ENCODE measurements at places on chromosomes 4 and X. TPM values are rescaled to one million over a fixed set of nuclear protein-coding genes. Genes with fewer than 3 reads are reported as not detected.

- no peak overlapping the region for H3K4me3 ChIP-seq
- H3K36me3 ChIP-seq: no peaks in the 10 kb centered on the region
- peaks cover 29% of the 10 kb centered on the region for H3K4me1 ChIP-seq
- H3K27ac ChIP-seq: no peak overlapping the region
Measured at GRCh38 chr4:188016754-188017153, 21.2 kb downstream of the ZFP42 start.

DNA sequence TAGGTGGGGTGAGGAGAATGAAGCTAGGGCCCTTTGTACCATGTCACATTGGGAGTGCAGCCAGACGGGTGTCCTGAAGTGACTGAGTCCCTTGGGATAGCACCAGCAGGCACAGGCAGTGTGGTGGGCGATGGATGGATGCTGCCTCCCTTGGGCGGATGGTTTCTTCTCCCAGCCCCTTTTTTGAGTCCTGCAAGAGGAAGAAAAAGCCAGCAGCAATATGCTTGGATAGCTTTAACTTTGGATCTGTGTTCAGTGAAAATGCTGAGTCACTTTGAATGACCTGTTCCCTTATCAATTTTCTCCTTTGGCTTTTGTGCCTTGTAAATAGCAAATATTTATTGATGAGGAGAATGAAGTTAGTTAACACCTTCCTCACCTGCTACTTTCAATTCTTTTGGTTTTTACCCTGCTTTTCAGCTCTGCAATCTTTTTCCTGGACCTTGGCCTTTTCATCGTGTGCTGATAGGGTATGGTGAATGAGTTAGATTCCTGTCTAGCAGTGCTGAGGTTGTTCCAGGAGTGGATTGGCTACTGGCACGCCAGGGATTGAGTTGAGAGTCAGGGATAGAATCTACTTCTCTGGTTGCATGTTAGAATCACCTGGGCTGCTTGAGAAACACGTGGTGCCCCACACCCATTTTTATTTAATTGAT, 10.2 kb downstream of the DCUN1D4 start:
- H3K4me1 ChIP-seq: peaks cover 17% of the 10 kb centered on the region
- no peaks in the 10 kb centered on the region for H3K36me3 ChIP-seq
- no peaks in the 10 kb centered on the region for H3K27me3 ChIP-seq
- H3K27ac ChIP-seq: peak overlapping the region; percentile 73
- no peak overlapping the region for H3K4me3 ChIP-seq

DNA sequence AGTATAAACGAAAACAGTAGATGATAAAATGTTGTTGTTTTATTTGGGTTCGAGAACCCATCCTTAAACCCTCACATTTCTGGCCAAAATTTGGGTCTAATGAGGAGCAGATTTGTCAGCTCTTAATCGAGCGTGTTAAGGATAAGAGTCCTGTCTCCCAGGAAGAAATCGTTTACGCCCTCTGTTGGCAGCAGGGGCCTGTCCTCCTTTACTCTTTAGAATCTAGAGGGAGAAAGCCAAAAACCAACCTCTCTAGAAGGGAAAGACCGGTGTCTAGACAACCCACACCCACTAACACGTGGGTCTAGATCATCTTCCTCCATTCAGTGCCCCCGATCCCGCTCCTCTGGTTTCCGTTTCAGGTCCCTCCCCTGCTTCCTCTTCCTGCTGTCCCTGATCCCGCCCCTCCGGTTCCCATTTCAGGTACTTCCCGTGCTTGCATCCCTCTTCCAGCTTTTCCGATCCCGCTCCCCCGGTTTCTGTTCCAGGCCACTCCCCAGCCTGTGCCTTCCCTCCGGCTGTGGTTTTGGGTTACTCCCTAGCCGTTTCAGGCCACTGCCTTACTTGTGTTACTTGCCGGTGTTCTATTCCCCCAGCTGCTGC, 339.1 kb downstream of the PAPSS1 start:
- H3K27me3 ChIP-seq: no peaks in the 10 kb centered on the region
- no peak for DNase-seq
- no peak overlapping the region for H3K27ac ChIP-seq
- no peaks in the 10 kb centered on the region for H3K36me3 ChIP-seq
- H3K4me1 ChIP-seq: no peaks in the 10 kb centered on the region
- no peak overlapping the region for H3K4me3 ChIP-seq

- H3K27ac ChIP-seq: no peak overlapping the region
- DNase-seq: no peak
- H3K27me3 ChIP-seq: peaks cover 14% of the 10 kb centered on the region
- no peaks in the 10 kb centered on the region for H3K36me3 ChIP-seq
- no peaks in the 10 kb centered on the region for H3K4me1 ChIP-seq
- H3K4me3 ChIP-seq: no peak overlapping the region
Measured at GRCh38 chr4:3861720-3862639, 95.8 kb downstream of the ADRA2C start.

- H3K36me3 ChIP-seq: no peaks in the 10 kb centered on the region
- H3K4me1 ChIP-seq: no peaks in the 10 kb centered on the region
- no peak overlapping the region for H3K4me3 ChIP-seq
- H3K27ac ChIP-seq: no peak overlapping the region
- H3K27me3 ChIP-seq: no peaks in the 10 kb centered on the region
Measured at GRCh38 chr4:33831442-33832066, 2412.8 kb downstream of the ARAP2 start.

GRCh38 chrX:95346856-95347255, 1337.8 kb upstream of the DIAPH2 start:
- no peak overlapping the region for H3K4me3 ChIP-seq
- no peaks in the 10 kb centered on the region for H3K4me1 ChIP-seq
- no peak overlapping the region for H3K27ac ChIP-seq
- H3K27me3 ChIP-seq: no peaks in the 10 kb centered on the region
- no peaks in the 10 kb centered on the region for H3K36me3 ChIP-seq

GRCh38 chr4:67436742-67437141, 108.6 kb downstream of the CENPC start:
- peaks cover 3% of the 10 kb centered on the region for H3K4me1 ChIP-seq
- no peaks in the 10 kb centered on the region for H3K27me3 ChIP-seq
- no peaks in the 10 kb centered on the region for H3K36me3 ChIP-seq
- no peak overlapping the region for H3K4me3 ChIP-seq

DNA sequence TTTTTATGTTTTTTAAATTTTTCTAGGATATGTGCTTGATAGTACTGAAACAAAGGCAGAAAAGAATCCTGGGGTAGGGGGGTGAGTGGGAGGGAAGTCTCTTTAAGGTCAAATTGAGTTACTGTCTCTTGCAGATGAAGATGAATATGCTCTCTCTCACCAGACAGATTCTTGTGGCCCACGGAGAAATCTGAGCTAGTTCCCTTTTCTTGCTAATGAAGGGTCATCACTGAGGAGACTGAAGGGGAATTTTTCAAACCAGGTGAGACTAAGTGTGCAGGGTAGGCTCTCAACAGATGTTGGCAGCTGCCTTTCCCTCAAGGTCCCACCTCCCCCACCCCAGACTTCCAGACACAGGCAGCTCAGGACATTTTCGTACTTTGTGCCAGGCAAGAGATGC, 21.5 kb downstream of the FAM9C start:
- peaks cover 7% of the 10 kb centered on the region for H3K4me1 ChIP-seq
- H3K36me3 ChIP-seq: no peaks in the 10 kb centered on the region
- H3K4me3 ChIP-seq: no peak overlapping the region

DNA sequence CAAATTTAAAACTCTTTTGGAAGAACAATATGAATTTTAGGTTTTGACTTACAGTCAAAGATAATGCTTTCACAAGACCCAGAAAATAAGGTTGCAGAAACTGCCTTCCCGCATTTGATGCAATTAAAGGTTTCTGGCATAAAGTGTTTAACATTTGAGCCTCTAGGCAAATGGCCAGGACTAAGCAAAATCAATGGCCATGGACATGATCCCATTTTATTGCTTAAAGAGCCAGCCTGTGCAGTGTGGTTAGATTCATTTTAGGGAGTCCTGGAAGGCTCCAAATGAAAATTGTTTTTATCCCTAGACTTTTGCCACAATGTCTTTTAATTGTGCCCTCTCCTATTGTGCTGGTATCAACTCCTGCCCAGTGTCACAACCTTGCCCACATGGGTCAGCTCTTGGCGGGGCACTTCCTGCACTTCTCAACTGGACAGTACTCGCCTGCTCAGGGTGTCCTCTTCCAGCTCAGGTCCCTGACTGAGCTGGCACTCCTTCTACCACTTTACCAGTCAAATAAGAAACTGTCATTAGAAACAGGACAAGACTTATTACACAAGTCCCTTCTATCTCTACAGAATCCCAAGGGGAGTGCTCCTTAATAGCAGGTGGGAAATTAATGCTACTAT, 208.4 kb upstream of the NPY2R start:
- H3K36me3 ChIP-seq: no peaks in the 10 kb centered on the region
- H3K4me1 ChIP-seq: no peaks in the 10 kb centered on the region
- no peak for DNase-seq
- no peaks in the 10 kb centered on the region for H3K27me3 ChIP-seq
- no peak overlapping the region for H3K4me3 ChIP-seq
- H3K27ac ChIP-seq: no peak overlapping the region

GRCh38 chr4:188955066-188955465, 815.8 kb downstream of the TRIML1 start:
- no peaks in the 10 kb centered on the region for H3K36me3 ChIP-seq
- H3K27ac ChIP-seq: no peak overlapping the region
- no peak for DNase-seq
- no peak overlapping the region for H3K4me3 ChIP-seq
- no peaks in the 10 kb centered on the region for H3K4me1 ChIP-seq
- no peaks in the 10 kb centered on the region for H3K27me3 ChIP-seq

DNA sequence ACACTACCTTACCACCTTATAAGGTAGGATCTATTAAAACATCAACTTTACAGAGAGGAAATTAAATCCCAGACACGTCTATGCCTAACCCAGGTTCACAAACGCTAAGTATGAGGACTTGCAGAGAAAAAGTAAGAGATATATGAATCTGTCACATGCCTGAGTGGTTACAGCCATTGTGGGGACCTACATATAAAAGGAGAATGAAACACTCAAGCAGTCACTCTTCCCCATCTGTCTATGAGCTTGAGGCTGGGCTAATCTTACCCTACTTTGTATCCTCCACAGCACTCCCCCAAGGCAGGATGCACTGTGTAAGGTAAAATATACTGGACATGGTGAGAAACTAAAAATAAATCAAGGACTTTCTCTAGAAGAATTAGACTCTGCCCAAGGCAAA, 339.9 kb downstream of the HNRNPD start:
- no peaks in the 10 kb centered on the region for H3K4me1 ChIP-seq
- H3K27ac ChIP-seq: no peak overlapping the region
- no peaks in the 10 kb centered on the region for H3K27me3 ChIP-seq
- no peaks in the 10 kb centered on the region for H3K36me3 ChIP-seq
- H3K4me3 ChIP-seq: no peak overlapping the region
- DNase-seq: no peak

- no peaks in the 10 kb centered on the region for H3K27me3 ChIP-seq
- no peak overlapping the region for H3K27ac ChIP-seq
- DNase-seq: peak; percentile 83
- no peak overlapping the region for H3K4me3 ChIP-seq
- no peaks in the 10 kb centered on the region for H3K4me1 ChIP-seq
Measured at GRCh38 chrX:120790118-120790517, 85.5 kb downstream of the CT47B1 start.

GRCh38 chr4:112140536-112140935, 4.7 kb upstream of the FAM241A start:
- no peaks in the 10 kb centered on the region for H3K27me3 ChIP-seq
- H3K4me3 ChIP-seq: no peak overlapping the region
- no peak for DNase-seq
- no peaks in the 10 kb centered on the region for H3K36me3 ChIP-seq

- DNase-seq: no peak
- H3K4me1 ChIP-seq: peaks cover 9% of the 10 kb centered on the region
- no peak overlapping the region for H3K4me3 ChIP-seq
- no peak overlapping the region for H3K27ac ChIP-seq
- no peaks in the 10 kb centered on the region for H3K27me3 ChIP-seq
Measured at GRCh38 chr4:145623831-145624230, 4.6 kb downstream of the MMAA start.

GRCh38 chr4:109436504-109436903, 2.9 kb downstream of the SEC24B start:
- no peaks in the 10 kb centered on the region for H3K27me3 ChIP-seq
- H3K4me1 ChIP-seq: peaks cover 37% of the 10 kb centered on the region
- DNase-seq: no peak
- no peak overlapping the region for H3K4me3 ChIP-seq

DNA sequence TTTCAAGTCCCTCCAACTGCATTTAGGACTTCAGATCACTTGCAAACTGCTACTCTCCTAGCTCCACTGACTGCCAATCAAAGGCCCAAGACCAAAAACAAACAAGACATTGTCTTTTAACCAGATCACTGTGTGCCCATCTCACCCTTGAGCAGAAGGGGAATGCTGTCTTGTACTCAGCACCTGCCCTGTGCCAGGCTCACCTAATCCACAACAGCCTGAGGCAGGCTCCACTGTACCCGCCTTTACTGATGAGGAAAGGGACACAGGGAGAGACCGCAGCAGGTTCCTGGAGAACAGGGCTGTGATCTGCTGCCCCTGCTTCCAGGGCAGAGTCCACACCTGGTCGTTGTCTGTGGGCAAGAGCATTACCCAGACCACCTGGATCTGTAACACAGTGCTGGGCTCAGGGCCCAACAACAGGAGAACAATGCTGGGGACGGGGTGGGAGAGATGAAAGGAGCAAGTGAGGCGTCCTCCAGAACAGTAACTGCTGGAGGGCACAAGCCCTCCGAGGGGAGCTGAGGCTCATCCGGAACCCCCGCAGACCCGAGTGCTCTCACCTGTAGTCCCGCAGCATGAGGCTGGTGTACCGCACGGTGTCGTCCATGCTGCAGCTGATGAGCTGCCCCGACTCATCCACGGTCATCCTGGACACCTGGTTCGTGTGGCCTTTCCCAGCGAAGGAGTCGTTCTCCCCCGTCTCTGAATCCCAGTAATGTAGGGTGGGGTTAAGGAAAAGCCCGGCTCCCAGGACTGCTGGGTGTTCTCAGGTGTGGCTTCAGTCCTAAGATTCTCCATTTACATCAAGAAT, 33.9 kb downstream of the WDR1 start:
- no peak for DNase-seq
- no peak overlapping the region for H3K27ac ChIP-seq
- H3K4me3 ChIP-seq: no peak overlapping the region
- H3K27me3 ChIP-seq: no peaks in the 10 kb centered on the region

DNA sequence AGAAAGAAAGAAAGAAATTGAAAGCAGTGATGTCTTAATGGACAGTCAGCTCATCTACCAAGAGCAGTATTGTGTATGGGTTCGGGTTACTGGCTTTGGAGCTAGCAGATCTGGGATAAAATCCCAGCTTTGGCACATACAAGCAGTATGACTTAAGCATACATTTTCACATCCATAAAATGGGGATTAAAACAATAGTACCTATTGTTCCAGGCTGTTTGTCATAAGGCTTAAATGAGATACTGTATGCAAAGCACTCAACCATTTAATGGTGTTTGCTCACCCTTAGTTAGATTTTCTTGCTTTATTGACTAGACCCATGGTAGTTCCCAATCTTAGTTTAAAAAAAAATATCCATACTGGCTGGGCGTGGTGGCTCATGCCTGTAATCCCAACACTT, 7.8 kb upstream of the TMEM164 start:
- no peaks in the 10 kb centered on the region for H3K4me1 ChIP-seq
- H3K27ac ChIP-seq: no peak overlapping the region
- no peaks in the 10 kb centered on the region for H3K36me3 ChIP-seq

The FRMPD4 gene
- total RNA-seq: 0.16 TPM

The SORCS2 gene
- 1.6 TPM for total RNA-seq

The HGFAC gene
- 0.87 TPM for total RNA-seq

The SPATA4 gene
- not detected for total RNA-seq

The COQ2 gene
- 15.3 TPM for total RNA-seq

The PROM1 gene
- total RNA-seq: 30.8 TPM

The CYBB gene
- 2.5 TPM for total RNA-seq

The SMPX gene
- 1.4 TPM for total RNA-seq

The ITM2A gene
- total RNA-seq: 13.2 TPM
